ENCODE measurements at places on chromosomes 3 and 15. TPM values are rescaled to one million over a fixed set of nuclear protein-coding genes. Genes with fewer than 3 reads are reported as not detected.

Gene VGLL3
- total RNA-seq, result 10.3 TPM

Gene IGSF11
- total RNA-seq, result 3.9 TPM

Gene TNFAIP8L3
- total RNA-seq, result 3.9 TPM

Gene LRRC28
- total RNA-seq, result 17.2 TPM

Gene SRGAP3
- 0.89 TPM for total RNA-seq

Gene TTLL13
- 0.48 TPM for total RNA-seq

Gene ATP8B4
- total RNA-seq, result 0.67 TPM

Gene TGFBR2
- 42.1 TPM for total RNA-seq

Gene ZNF385D
- total RNA-seq, result not detected

Gene LCTL
- total RNA-seq, result not detected

Gene COL8A1
- not detected for total RNA-seq

Gene KCNAB1
- total RNA-seq, result not detected

Gene GDPGP1
- total RNA-seq, result 8.1 TPM

Gene POLQ
- 6.6 TPM for total RNA-seq

Gene CFAP100
- total RNA-seq, result not detected

Gene IGDCC3
- 0.09 TPM for total RNA-seq

Gene KLHL18
- 18.9 TPM for total RNA-seq

Gene IL17RD
- total RNA-seq, result 0.47 TPM

Gene CDCP1
- 13.6 TPM for total RNA-seq

Gene CCDC54
- not detected for total RNA-seq

Gene DUSP7
- 13.1 TPM for total RNA-seq

Gene NTRK3
- total RNA-seq, result 22.2 TPM

Gene MAP6D1
- 6.5 TPM for total RNA-seq

Gene MRAS
- total RNA-seq, result 9.3 TPM

Gene TLR9
- total RNA-seq, result not detected

Gene SLCO2A1
- total RNA-seq, result 0.07 TPM

Gene GOLGA6L2
- not detected for total RNA-seq

Gene SERINC4
- 0.05 TPM for total RNA-seq
